ENCODE measurements at places on chromosomes 13 and 19.

DNA sequence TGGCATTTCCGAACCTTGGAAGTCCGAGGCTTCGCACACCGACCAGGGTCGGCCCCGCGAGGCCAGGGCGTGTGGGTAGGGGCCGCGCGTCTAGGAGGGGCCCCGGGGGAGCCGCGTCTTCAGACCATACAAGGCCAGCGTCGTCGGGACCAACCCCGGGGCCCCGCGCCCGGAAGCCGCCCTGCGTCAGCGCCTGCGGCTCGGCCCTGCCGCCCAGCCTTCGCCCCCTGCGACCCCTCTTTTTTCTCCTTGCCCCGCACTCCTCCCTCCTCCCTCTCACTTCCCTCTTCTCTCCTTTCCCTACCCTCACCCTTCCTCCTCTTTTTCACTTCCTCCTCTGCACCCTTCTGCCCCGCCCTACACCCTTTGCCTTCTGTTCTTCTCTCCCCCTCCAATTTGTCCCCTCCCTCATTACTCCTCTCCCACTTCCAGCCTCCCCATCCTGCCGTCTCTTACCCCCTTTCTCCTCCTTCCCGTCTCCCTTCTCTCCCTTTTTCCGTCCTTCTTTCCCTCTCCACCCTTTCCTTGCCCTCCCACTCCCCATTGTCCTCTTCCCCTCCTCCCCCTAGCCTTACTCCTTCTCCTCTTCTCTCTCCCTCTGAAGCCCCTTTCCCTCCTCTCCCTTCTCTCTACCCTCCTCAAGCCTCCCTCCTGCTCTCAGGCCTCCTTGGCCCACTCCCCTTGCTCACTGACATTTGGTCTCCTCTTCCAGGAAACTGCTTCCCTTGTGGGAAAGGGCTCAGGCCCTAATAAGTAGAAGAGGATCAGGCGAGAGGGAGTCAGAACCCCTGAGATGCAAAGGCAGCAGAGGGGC is 2.2 kb upstream of the PLEKHG2 start:
- DNase-seq: peak; percentile 71

GRCh38 chr13:33145667-33146066 is 129.4 kb downstream of the KL start:
- no peak for DNase-seq

GRCh38 chr19:4493929-4494690 is 22.0 kb downstream of the HDGFL2 start:
- no peak for DNase-seq

DNA sequence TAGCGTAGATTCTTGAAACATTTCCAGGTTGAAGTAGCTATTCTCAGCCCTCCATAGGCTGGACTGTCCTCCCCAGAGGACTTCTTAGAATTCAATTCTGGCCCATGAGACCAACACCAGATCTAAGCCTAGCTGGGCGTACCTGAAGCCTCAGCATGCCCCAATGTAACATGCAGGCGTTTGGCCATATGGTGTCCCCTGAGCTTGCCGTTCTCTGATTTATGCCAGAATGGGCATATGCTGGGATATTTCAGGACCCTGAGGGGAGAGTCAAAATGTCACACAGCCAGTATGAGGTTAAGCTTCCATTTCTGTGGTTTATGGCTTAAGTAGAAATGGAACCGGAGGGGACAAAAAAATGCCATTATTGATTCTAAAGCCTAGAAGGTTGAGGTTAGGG is 317.7 kb upstream of the OBI1 start:
- no peak for DNase-seq
